ENCODE measurements at places on chromosomes 5 and 9.
A peak's percentile ranks its signal among the peaks of the same experiment; 100 is the strongest.

DNA sequence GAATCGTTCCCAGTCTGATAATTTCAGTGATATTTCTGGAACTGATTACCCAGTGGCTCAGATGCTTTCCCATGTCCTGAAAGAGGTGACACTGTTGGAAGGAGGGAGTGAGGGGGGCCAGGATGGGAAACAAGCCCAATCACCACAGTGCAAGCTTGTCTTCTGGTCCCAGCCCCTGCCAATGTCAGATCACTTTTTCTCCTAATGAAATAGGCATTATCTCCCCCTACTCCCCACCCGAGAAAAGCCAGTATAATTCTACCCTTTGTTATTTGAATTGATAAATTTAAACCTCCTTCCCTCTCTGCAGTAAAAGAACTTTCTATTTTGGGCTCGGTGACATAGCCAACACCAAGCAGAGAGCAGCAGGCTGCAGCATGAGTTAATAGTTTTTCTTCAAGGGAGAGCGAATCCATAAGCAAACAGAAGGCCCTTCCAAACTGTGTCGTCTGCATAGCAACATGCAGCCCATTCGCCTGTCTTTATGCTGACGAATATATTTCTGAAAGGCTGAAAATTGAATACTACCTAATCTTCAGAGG, 14.6 kb upstream of the PPP2CA start:
- peak; percentile 55 for DNase-seq

GRCh38 chr9:123893831-123894460, 36.0 kb downstream of the DENND1A start:
- DNase-seq = no peak

DNA sequence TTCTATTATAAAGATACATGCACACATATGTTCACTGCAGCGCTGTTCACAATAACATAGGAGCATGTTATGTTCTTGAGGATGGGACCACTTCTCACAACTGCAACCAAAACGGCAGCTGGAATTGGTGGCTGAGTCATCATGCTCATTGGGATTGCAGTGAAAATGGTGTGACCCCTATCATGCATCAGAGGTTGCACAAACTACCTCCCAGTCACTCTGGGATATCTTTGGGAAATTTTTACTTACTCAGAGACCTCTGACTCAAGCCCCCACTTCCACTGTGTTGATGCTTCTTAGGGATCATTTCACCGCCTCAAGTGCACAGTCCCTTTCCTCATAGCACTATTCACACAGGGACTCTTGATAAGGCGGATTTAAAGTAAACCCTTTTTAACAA, 474.1 kb downstream of the BNC2 start:
- no peak for DNase-seq

DNA sequence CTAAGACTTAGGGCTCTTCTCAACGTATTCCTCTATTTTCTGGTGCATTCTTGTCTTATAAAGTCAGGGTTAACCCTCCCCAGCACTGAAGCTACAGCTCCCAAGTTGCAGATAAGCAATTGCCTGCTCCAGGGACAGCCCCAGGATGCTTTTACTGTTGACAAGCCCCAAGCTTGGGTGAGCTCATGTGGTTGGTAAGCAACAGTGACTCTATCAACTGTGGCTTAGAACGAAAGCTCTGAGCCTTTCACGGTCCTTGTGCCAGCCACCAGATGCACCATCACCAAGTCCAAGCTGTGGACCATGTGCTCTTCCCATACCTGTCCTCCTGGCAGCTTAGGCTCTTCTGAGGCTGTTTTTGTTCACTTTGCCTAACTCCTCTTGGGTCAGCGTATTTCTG, 13.5 kb downstream of the ADRB2 start:
- no peak for DNase-seq

DNA sequence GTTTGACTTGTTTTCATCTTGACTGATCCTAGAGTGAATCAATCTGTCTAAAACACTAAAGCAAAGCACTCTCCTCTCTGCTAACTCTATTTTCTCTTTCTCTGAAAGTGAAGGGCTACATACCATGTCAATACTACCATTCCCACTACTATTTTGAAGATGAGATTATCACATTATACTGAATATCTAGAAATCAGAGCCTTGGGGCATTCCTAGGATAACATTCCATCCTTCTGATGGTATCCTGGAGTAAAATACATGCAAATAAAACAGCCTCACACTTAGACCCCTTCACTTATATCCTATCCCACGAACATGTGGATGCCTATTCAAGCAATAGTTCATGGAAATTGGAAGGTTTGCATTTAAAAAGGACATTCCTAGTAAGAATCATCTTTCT, 309.3 kb upstream of the ACTBL2 start:
- no peak for DNase-seq

DNA sequence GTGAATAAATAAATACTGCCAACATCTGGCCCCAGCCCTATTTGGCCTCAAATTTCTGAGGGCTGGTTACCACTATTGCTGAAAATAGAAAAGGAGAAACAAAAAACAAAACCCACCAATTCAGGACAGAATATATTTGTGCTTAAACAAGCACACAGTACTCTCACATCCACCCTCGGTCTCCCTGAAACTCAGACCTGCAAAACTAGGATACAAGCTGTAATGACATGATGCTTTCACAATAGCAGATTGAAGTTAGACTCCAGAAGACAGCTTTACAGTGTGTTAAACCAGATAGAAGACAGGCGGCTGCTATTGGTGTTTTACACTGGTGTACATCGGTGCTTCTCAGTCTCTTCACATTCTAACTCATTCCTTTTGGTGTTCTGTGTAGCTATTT, 214.9 kb upstream of the DMRT1 start:
- DNase-seq = peak; percentile 2

DNA sequence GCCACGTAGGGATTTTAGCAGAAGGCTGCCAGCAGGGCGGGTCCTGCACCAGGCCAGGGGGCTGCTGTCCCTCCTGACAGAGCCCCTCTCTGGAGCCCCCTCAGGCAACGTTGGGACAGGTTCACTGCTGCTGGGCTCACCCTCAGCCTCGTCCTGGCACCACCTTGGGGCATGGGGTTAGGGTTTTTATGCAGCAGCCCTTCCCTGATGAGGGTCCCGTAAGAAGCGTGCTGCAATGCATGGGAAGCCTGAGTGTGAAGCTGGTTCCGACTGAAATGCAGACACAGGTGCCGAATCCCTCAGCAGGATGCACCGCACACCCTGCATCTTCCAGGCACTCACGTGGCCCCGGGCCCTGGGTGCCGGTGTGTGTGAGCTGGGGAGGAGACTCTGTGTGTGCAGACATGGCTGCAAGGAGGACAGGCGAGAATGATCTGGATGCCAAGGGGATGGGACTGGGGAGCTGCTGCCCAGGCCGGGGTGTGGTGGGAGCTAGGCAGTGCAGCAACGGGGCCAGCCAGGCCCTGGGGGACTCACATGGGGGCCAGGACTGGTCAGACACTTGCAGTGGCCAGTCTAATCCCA, 27.1 kb downstream of the ZDHHC11B start:
- no peak for DNase-seq

DNA sequence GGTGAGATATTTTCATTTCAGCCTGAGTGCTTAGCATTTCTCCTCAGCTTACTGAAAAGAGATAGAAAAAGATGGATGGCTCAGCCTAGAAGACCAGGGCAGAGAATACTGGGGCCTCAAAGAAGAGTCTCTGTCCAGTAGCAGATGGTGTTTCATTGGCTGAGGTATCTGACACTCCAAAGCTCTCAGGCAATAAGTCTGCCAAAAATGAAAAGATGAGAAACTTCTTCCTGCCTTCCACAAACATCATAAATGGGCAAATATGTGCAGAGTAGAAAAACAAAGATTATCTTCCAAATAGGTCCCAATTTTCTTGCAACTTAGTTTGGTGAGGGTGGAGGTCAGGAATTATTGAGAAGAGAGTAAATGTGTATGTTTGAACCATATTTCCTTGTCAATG, 87.4 kb upstream of the ICE1 start:
- no peak for DNase-seq

- DNase-seq = no peak
Observed at GRCh38 chr5:113273948-113274347, 160.8 kb downstream of the TSSK1B start.

DNA sequence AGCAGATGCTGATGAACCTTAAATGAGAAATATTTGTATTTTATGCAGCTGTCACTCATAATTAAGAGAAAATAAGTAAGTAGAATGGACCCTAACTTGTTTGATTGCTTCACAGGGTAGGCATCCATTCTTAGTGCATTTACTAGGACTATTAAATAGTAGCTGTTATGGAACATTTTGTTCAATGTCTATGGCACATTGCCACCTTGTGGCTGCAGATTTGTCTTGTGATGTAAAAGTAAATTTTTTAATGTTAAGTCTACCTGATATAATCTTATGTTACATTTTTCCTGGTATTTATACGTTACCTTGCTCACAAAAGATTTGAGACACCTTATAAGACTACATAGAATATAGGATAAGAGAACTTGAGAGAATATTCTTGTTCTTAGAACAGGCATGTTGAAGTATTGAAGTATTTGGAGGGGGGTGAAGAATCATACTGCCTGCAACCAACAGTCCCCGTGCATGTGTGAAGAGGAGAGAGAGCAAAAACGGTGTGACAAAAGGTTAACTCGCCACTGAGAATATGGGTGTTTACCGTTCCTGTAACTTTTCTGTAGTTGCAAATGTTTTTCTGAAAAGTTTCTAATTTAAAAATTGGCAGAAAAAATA, 161.1 kb downstream of the MAST4 start:
- DNase-seq = peak; percentile 58

Measured in NCI-H1694 treated with DMSO at 0.1 percent for 48 hours (cell line).